ENCODE measurements at places on chromosomes 5 and 9. TPM values are rescaled to one million over a fixed set of nuclear protein-coding genes. Genes with fewer than 3 reads are reported as not detected.

MED7 gene
- total RNA-seq, result 18.2 TPM

SIT1 gene
- total RNA-seq, result not detected

STPG3 gene
- not detected for total RNA-seq

DNA sequence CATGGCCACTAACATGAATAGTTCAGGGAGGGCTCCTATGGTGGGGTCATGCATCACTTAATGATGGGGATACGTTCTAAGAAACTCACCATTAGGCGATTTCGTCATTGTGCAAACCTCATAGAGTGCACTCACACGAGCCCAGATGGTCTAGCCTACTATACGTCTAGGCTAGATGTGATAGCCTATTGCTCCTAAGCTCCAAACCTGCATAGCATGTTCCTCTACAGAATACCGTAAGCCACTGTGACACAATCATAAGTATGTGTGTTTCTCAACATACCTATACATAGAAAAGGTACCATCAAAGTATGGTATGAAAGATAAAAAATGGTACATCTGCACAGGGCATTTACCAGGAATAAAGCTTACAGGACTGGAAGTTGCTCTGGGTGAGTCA is 6.3 kb downstream of the SLIT3 start:
- no peaks in the 10 kb centered on the region for H3K36me3 ChIP-seq
- no peak overlapping the region for H3K4me3 ChIP-seq

DNA sequence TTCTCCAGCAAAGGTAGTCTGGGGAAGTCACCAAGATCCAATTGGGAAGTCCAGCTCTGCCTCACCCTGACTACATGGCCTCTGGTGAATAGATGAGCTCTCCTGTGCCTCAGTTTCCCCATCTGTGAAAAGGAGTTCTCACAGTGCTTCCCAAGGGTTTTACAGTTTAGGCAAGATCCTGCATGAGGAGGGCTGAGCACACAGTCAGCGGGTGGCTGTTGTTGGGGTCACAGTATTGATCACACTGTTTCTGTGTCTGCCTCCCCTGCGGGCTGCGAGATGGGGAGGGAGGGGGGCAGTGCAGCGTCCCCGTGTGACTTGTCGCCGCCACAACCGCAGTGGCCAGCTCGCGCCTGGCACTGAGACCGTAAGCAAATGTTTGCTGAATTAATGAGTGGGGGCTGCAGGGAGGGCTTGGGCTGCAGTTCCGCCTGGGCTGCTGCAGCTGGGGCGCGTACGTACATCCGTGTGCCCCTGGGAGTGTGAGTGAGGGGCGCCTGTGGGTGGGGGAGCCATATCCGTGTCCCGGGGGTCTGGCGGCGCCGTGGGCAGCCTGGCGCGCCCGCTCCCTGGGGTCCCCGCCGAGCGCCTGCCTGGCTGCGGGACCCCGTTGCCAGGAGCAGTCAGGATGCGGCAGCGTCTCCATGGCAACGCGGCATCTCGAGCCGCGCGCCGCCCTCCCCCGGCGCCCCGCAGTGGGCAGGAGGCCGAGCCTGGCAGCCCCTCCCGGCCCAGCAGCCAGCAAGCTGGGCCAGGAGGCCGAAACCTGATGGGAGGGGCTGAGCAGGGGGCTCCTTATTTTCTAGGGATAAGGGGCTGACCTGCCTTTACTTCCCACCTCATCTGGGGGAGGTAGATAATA is 31.4 kb upstream of the PSD2 start:
- no peak overlapping the region for H3K27ac ChIP-seq
- H3K4me1 ChIP-seq, result peaks cover 20% of the 10 kb centered on the region
- no peak overlapping the region for H3K4me3 ChIP-seq
- H3K27me3 ChIP-seq, result peaks cover 44% of the 10 kb centered on the region
- DNase-seq, result no peak

All from progenitor cell of endocrine pancreas (in vitro differentiated cells).